ENCODE measurements at places on chromosomes 4 and X.

GRCh38 chr4:155207534-155208257 is 740 bp upstream of the NPY2R start:
- no peak for DNase-seq

DNA sequence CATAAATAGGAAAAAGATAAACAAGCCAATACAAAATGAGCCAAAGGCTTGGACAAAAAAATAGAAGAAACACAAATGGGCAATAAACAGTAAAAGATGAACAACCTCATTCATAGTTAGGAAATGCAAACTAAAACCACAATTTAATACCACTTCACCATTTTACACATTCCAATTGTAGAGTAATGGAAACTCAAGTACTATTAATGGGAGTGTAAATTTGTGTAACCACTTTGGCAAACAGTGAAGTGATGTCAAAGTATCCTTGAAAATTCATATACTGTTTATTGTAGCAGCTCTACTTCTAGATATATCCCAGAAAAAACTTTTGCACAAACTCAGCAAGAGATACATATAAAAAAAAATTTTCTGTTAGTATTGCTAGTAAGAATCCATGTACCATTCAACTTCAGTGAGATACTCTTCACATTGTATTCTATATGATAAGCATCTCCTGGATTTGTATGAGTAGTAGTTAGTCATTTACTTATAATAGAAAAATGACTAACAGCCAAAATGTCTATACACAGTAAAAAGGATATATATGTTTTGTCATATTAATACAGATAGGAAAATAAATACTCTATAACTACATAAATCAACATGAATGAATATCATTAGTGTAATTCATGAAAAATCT is 229.8 kb downstream of the DKK2 start:
- DNase-seq = no peak

DNA sequence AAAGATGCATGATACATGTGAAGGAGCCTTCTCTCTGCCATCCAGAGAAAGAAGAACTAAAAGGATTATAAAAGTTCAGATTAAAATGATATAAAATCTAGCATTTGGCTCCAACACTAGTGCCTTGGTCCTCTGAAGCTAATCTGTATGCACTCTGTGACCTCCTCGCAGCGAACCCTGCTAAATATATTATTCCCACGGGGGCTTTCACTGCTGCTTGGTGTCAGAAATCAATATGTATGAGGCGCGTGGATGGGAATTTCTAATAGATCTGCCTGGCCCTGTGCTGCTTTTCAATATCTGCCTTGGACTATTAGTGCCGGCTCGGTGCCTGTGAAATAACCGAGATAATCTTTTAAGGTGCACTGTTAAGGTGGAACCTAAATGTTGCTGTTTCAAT is 69.7 kb downstream of the CXXC4 start:
- DNase-seq = no peak

DNA sequence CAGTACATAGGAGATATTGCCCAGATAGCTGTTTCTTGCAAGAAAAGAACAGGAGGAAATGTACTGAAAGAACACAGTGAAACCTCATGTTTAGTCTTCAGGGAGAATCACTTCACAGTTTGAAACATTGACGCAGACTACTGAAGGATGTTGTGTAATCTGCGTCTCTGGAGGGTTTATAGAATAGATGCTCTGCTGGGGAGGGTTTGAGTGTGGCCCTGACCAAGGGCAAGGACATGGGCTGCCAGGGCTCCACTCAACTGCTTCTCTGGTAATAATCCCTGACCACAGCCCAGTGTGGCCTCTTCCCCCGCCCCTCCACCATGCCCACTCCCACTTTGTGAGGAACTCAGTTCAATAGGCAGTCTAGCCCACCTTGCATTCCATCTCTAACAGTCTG is 15.8 kb upstream of the ACE2 start:
- DNase-seq = no peak

DNA sequence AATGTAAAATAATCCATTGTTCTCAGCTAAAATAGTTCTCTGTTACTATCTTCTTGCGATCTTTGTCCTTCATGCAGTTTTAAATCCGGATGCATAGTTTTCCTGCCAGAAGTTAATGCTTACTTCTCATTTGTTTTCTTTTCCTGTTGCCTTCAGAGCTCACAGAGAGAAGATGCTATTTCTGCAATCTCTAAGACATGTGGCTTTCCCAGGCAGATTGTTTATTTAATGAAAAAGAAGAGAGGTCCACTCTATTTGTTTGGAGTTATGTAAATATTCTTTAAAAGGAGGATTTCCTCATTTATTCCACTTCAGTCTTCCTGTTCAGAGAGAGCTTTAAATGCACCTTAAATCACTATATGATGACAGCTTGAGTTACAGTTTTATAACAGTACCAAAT is 39.3 kb upstream of the HPGD start:
- no peak for DNase-seq

DNA sequence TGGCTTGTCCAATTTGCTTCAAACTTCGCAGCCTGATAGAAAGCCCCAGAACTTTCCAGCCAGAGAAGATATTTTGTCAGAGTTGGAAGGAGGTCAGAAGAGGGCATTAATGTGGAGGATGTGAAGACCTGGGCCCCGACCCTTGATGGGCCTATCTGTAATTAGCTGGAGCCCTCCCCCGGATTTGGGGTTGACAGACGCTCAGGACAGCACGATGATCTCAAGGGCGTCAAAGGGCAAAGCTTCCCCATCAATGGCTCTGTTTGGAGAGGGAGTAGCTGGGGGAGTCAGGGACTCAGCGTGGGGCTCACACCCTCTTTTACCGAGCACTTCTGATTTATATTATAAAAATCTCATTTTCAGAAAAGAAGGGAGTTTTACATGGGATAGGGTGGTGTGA is 59.0 kb upstream of the PPP2R3B start:
- DNase-seq = no peak
